Right atrium auricular region (tissue), 2 donors: ENCODE measurements at places on chromosomes 2 and 18. TPM values are rescaled to one million over a fixed set of nuclear protein-coding genes. Genes with fewer than 3 reads are reported as not detected.

GORASP2 gene
- total RNA-seq, result 69.0 TPM

GRCh38 chr2:230537531-230537976 lies 121.6 kb downstream of the SP100 start:
- H3K4me1 ChIP-seq, result no peaks in the 10 kb centered on the region
- no peak overlapping the region for H3K27ac ChIP-seq
- H3K36me3 ChIP-seq, result peaks cover 20% of the 10 kb centered on the region
- H3K4me3 ChIP-seq, result no peak overlapping the region

DNA sequence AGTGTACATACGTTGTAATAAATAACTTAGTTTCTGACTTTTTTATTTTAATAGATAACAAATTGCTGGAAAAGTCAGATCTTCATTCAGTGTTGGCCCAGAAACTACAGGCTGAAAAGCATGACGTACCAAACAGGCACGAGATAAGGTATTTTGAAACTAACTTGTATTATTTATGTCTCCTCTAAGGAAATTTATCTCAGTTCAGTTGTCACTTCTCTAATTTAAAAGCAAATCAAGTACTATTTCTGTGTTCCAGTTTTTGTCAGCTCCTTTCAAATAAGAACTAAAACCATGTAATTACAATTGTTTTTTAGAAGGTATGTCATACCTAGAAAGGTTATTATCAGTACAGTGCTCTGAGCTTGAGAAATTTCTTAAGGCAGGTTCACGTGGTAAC lies 4.6 kb downstream of the ATG16L1 start:
- peaks cover 21% of the 10 kb centered on the region for H3K4me1 ChIP-seq
- no peak for DNase-seq
- no peaks in the 10 kb centered on the region for H3K27me3 ChIP-seq
- H3K4me3 ChIP-seq, result no peak overlapping the region
- H3K27ac ChIP-seq, result no peak overlapping the region

DNA sequence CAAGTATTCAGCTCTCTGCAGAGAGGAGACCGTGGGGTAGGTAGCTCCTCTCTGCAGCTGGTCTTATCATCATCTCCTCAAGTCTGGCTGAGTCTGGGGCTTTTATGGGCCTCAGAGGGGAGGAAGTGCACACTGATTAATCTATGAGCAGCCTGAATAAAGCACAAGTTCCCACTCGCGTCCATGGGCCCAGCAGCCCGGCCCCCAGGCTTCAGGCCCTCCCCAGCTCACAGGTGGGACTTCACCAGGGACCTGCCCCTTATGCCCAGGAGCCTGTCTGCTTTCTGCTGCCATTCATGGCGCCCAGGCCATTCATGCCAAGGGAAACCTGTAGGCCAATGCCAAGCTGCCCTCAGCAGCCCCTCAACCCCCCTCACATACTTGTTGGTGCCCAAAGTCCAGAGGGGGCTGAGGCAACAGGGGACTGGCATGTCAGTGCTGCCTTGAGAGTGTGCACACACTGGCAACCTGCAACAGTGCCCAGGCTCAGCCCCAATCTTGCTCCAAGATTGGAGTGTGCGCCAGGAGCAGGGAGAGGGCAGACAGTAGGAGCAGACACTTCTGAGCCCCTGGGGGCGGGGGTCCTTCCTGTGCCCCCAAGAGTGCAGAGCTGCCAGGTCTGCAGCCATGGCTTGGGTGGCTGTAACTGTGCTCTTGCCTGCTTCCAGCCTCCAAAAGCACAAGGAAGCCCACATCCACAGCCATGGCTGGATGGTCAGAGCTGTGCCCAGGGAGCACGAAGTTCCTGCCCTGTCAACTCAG lies 375.6 kb upstream of the VWC2L start:
- H3K4me1 ChIP-seq, result no peaks in the 10 kb centered on the region
- H3K27me3 ChIP-seq, result no peaks in the 10 kb centered on the region
- H3K4me3 ChIP-seq, result no peak overlapping the region

GRCh38 chr2:3041841-3042600 lies 335.6 kb downstream of the EIPR1 start:
- H3K27ac ChIP-seq, result no peak overlapping the region
- H3K36me3 ChIP-seq, result no peaks in the 10 kb centered on the region
- H3K4me1 ChIP-seq, result peaks cover 22% of the 10 kb centered on the region

DNA sequence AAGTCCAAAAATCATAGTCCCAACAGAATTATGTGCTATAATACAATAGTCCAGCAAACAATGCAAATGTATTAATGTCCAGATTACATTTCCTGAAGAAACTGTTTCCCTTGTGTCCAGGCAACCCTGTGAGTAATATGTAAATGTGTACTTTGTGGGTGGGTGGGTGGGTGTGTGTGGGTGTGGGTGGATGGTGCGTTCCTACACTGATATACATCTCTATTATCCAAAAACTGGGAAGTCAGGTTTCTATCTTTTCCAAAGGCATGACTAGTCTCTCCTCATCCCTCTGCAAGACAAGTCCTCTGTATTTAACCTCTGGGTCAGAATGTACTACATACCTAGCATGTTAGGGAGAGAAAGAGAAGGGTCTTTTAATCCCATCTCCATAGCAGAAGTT lies 71.6 kb downstream of the LNPK start:
- no peak overlapping the region for H3K27ac ChIP-seq
- H3K27me3 ChIP-seq, result no peaks in the 10 kb centered on the region
- H3K4me3 ChIP-seq, result no peak overlapping the region
- peaks cover 14% of the 10 kb centered on the region for H3K36me3 ChIP-seq

GRCh38 chr18:3037423-3037915 lies 24.5 kb upstream of the LPIN2 start:
- peak; percentile 50 for DNase-seq
- no peak overlapping the region for H3K4me3 ChIP-seq
- H3K27me3 ChIP-seq, result no peaks in the 10 kb centered on the region
- no peaks in the 10 kb centered on the region for H3K4me1 ChIP-seq
